ENCODE measurements at places on chromosomes 7 and 10.

- no peak overlapping the region for H3K27ac ChIP-seq
- no peaks in the 10 kb centered on the region for H3K27me3 ChIP-seq
- peak; percentile 65 for DNase-seq
- H3K4me3 ChIP-seq = no peak overlapping the region
- no peaks in the 10 kb centered on the region for H3K4me1 ChIP-seq
- H3K36me3 ChIP-seq = no peaks in the 10 kb centered on the region
Measured at GRCh38 chr10:117550599-117551329, 8.2 kb downstream of the EMX2 start.

GRCh38 chr7:21365866-21366624 lies 61.8 kb upstream of the SP4 start:
- no peak for DNase-seq
- H3K4me1 ChIP-seq = no peaks in the 10 kb centered on the region
- H3K27ac ChIP-seq = no peak overlapping the region
- H3K4me3 ChIP-seq = no peak overlapping the region

DNA sequence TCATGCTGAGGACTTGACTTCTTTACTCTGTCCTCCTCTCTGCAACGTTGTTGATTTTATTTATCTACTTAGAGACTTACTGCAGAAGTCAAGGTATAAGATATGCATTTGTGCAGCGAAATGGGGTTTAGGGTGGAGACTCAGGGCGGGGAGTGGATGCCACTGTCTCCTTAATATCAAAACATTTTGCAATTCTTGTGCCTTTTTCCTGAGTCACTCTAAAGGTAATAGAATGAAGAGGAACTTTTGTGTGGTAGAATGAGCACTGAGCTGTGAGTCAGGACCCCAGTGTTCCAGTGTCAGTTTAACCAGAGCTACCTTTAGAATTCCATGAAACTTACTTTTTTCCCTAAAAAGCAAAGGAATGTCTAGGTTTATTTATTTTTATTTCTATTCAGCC lies 78.2 kb downstream of the VTI1A start:
- no peaks in the 10 kb centered on the region for H3K27me3 ChIP-seq
- no peaks in the 10 kb centered on the region for H3K36me3 ChIP-seq
- no peak overlapping the region for H3K27ac ChIP-seq
- DNase-seq = no peak
- H3K4me3 ChIP-seq = no peak overlapping the region
- no peaks in the 10 kb centered on the region for H3K4me1 ChIP-seq

- DNase-seq = no peak
- no peaks in the 10 kb centered on the region for H3K36me3 ChIP-seq
- H3K27me3 ChIP-seq = no peaks in the 10 kb centered on the region
- H3K4me3 ChIP-seq = no peak overlapping the region
- no peaks in the 10 kb centered on the region for H3K4me1 ChIP-seq
Measured at GRCh38 chr7:128948312-128948973, 10.7 kb downstream of the IRF5 start.

GRCh38 chr10:78755877-78756455 lies 312.8 kb upstream of the ZMIZ1 start:
- no peak overlapping the region for H3K4me3 ChIP-seq
- H3K27ac ChIP-seq = no peak overlapping the region
- H3K36me3 ChIP-seq = no peaks in the 10 kb centered on the region
- no peaks in the 10 kb centered on the region for H3K27me3 ChIP-seq
- DNase-seq = no peak
- no peaks in the 10 kb centered on the region for H3K4me1 ChIP-seq

GRCh38 chr7:8739837-8740236 lies 306.4 kb downstream of the NXPH1 start:
- no peak overlapping the region for H3K27ac ChIP-seq
- no peaks in the 10 kb centered on the region for H3K27me3 ChIP-seq

DNA sequence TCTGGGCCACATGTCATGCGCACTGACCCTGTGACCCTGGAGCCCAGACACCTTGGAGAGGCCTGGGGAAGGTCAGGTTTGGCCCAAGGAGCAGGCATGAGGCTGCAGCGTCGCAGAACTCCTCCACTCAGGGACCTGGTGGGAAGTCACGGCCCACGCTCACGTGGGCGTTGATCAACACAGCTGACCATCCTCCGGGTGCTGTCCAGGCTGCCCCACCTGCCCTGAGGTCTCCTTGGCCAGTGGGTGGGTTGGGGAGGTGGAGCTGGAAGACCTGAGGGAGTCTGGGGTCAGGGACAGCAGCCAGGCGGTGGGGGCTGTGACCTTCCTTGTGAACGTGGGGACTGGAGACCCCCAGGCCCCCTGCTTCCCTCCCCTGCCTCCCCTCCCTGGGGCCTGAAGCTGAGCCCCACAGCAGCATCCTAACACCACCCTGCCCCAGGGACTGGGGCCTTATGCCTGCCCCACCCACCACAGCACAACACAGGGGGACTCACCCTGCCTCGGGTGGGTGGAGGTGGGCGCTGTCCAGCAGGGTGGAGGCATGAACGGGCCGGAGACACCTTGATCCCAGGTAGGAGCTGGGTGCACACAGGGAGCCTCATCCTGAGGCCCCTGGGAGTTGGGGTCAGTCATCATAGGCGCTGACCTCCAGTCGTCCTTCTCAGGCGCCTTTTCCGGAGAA lies 44.0 kb upstream of the ADGRA1 start:
- no peaks in the 10 kb centered on the region for H3K36me3 ChIP-seq
- DNase-seq = no peak
- no peak overlapping the region for H3K4me3 ChIP-seq
- H3K4me1 ChIP-seq = no peaks in the 10 kb centered on the region
- no peaks in the 10 kb centered on the region for H3K27me3 ChIP-seq
